Stimulated activated CD8-positive, alpha-beta memory T cell treated with anti-CD3 and anti-CD28 coated beads, Interleukin-7, amount 100 ng/mL, for 24 hours (primary cell): ENCODE measurements at places on chromosomes 11 and 22.

DNA sequence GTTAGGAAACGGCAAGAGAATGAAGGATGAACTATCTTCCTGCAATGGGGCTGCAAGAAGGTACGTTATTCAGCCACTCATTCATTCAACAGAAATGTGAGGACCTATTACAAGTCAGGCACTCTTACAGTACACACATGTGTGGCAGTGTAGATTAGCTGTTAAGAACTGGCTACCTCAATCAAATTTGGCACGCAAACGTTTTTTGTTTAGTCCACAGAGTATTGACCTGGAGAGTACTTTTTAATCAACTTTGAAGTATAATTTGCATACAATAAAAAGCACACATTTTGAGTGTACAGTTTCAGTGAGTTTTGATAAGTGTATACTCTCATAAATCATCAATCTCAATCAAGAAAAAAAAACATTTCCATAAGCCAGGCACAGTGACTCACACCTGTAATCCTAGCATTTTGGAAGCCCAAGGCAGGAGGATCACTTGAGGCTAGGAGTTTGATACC lies 24.2 kb downstream of the MRTFA start:
- DNase-seq = no peak

DNA sequence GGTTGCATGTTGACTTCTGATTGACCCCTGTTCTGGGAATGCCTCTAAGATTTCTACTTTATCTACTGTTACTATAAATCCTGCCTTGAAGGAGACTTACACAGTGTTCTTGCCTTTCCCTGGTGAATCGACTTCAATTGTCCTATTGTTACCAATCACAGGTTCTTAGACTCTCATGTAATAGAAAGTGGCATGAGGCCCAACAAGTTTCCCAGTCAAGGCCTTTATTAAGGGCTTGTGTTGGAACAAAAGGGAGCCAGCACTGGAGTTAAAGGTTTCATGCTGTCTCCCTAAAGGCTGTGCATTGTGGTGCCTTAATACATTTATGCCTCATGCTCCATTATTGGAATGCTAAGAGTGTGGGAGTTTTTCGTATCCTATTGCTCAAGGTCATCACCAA lies 23.3 kb downstream of the MS4A2 start:
- DNase-seq = no peak

GRCh38 chr11:35487532-35488078 lies 37.8 kb downstream of the PAMR1 start:
- no peak for DNase-seq

GRCh38 chr11:113528982-113529381 lies 53.8 kb upstream of the DRD2 start:
- no peak for DNase-seq

- no peak for DNase-seq
These were observed 167.2 kb upstream of the ZBED5 start for GRCh38 chr11:11025087-11025486.

DNA sequence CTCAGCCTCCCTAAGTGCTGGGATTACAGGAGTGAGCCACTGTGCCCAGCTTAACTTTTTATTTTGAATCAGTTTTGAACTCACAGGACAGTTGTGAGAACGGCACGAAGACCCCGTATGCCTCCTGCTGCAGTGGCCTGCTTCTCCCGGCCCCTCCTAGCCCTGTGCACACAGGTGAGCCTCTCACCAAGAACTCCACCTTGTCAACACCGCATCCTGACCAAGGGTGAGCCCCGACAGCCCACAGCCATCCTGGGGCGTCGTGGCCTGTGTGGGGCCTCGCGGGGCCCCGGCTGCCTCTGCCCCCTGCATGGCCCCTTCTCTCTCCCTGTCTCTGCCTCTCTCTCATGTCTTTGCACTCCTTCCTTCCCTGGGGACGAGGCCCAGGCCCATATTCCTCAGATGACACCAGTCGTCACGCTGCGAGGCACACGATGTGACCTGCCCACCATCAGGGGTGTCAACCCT lies 38.8 kb downstream of the GNB1L start:
- DNase-seq = no peak

DNA sequence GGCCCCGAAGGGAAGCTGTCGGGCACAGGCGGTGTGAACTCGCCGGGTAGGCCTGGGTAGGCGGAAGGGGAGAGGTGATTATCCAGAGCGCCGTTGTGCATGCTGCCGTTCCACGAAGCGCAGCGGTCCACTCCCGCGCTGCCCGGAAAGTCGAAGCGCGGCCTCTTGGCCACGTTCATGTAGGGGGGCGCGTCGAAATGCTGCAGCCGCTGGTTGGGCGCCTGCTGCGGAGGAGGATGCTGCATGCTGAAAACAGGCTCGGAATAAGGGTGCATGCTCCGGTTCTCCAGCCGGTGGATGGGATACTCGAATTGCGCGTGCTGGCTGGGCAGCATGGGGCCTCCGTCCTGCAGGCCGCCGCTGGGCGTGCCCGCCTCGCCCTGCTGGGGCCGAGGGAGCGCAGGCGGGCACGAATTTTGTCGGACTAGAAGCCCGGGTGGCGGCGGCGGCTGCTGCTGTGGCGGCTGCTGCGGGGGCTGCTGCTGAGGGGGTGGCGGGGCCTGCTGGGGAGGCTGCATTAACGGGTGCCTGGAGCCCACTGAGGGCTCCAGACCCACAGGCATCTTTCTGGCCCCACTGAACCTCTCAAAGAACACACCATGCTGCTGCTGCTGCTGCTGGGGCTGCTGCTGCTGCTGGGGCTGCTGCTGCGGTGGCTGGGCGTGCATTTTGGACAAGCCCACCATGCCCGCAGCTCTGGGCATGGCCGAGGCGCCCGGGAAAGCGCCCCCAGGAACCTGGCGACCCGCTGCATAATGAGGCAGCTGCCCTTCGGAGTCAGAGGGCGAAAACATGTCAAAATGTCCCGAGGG lies 2.3 kb downstream of the MN1 start:
- DNase-seq = no peak

- DNase-seq = no peak
These were observed 6.4 kb downstream of the SELENOM start for GRCh38 chr22:31100762-31101525.

DNA sequence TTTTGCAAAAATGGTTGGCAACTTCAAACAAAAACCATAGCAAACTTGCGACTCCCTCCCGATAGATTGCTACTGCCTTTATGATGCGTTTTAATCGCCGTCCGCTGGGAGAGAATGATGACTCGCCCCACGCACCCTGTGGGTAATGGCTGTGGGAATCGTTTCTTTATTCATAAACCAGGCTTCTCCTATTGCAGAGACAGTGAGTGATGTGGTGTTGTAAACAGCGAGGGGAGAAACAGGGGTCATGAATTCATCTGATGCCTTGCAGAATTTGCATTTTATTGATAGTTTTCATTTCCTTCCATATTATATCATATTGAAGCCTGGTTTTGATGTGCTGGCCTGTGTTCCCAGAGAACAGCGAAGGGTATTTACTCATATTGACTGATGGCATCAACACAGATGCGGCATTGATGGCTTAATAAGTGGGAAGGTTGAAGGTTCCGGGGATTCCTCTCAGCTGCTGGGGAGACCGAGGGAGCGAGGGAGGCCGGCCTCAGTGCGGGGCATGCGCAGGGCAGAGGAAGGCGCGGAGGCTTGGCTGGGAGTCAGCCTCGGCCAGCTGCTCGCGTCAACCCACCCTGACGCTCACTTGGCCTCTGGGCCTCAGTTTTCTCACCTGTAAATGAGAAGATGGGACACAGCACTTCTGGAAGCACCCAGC lies 41.3 kb downstream of the ARHGAP8 start:
- no peak for DNase-seq

DNA sequence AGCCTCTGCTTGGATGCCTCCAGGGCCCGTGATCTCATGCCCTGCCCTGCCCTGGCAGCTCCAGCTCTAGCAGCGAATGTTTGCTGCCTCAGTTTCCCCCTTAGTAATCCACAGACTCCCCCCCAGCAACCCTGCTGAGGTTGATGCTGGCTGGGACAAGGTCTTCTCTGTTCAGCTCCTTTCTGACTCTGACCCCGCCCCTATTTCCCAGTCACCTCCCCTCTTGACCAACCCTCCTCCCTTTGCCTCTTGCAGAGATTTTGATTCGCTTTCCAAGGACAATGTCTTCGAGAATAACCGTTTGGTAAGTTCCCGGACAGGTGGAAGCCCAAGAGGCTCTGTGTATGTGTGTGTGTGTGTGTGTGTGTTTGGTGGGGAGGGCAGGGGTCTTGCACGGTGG lies 5.6 kb downstream of the MICALL1 start:
- DNase-seq = no peak
